ENCODE measurements at places on chromosomes 12 and 14. TPM values are rescaled to one million over a fixed set of nuclear protein-coding genes. Genes with fewer than 3 reads are reported as not detected.

DNA sequence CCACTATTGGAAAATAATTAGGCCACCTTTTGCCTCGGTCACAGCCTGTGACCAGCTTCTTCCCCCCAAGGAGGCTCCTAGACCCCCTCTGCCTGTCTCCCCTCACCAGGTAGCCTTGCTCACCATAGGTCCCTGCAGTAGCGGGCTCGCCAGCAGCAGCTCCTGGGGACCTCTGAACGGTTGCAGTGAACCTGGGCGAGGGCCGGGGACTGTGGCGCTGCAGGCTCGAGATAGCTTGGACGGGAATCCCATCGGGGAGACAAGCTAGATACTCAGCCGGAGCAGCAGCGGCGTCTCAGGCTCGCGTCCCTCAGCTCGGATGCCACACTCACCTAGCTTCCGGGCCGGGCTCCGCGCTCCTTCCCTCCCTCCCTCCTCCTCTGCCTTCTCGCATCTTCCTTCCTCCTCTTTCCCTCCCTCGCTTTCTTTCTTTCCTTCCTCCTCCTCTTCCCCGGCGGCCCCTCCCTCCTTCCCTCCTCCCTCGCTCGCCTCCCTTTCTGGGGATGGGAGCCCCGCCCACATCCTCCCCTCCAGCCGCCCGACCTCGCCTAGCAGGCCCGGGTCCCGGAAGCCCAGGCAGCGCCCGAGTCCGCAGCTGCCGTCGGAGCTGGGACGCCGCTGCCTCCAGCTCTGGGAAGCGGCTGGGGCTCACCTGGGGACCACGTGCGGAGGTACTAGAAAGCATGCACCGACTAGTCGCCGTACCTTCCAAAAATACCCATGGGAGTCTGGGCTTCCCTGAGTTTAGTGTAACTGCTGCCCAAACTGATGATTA is at the start of gene BMP4:
Gene BMP4 (minus strand): TSS at position 399 of the 775 bp plus-strand sequence. CDS start 4,603 bp downstream, outside the sequence.
- peak; percentile 71 for DNase-seq

- no peak for DNase-seq
Observed at GRCh38 chr12:79121486-79121885, 256.9 kb downstream of the SYT1 start.

DNA sequence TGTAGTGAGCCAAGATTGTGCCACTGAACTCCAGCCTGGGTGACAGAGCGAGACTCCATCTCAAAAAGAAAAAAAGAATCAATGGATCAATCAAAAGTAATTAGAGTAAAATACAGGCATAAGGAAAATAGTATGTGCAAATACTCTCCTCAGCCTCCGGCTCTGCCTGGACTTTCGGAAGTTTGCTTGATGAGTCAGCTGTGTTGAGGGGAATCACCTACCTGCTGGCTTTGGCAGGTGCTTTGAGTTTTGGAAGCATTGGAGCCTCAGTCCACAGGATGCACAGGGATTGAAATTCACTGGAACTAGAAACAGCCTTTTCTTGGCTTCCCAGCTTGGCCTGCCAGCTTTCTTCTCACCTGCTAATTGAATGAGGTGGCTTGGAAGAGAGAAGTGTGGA is 268.2 kb downstream of the PCNX1 start:
- no peak for DNase-seq

Gene BDKRB1
- 3.0 TPM for total RNA-seq

All from urinary bladder (tissue), 4 donors.